ENCODE measurements at places on chromosomes 1 and 21. TPM values are rescaled to one million over a fixed set of nuclear protein-coding genes. Genes with fewer than 3 reads are reported as not detected.

- peaks cover 3% of the 10 kb centered on the region for H3K4me1 ChIP-seq
- H3K36me3 ChIP-seq, result no peaks in the 10 kb centered on the region
- no peak for DNase-seq
These were observed 62.8 kb downstream of the RHOU start for GRCh38 chr1:228798035-228798434.

Gene SYF2
- 85.0 TPM for total RNA-seq

DNA sequence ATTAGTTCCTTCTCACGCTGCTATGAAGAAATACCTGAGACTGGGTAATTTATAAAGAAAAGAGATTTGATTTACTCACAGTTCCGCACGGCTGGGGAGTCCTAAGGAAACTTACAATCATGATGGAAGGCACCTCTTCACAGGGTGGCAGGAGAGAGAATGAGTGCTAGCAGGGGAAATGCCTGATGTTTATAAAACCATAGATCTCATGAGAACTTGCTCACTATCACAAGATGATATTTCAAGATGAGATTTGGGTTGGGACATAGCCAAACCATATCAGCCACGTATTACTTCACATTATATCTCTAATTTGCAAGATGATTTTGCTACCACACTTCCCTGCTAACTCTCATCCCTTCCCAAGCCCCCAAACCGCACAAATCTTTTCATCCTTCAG lies 9.1 kb downstream of the MNDA start:
- no peak overlapping the region for H3K4me3 ChIP-seq
- H3K4me1 ChIP-seq, result no peaks in the 10 kb centered on the region
- no peaks in the 10 kb centered on the region for H3K36me3 ChIP-seq
- no peaks in the 10 kb centered on the region for H3K27me3 ChIP-seq
- H3K27ac ChIP-seq, result no peak overlapping the region
- no peak for DNase-seq

GRCh38 chr1:183277821-183278738 lies 92.0 kb downstream of the LAMC2 start:
- H3K4me1 ChIP-seq, result peaks cover 4% of the 10 kb centered on the region
- H3K27ac ChIP-seq, result no peak overlapping the region
- no peak overlapping the region for H3K4me3 ChIP-seq
- no peak for DNase-seq
- no peaks in the 10 kb centered on the region for H3K36me3 ChIP-seq

- peak; percentile 65 for DNase-seq
- peak overlapping the region; percentile 64 for H3K27ac ChIP-seq
- no peaks in the 10 kb centered on the region for H3K4me1 ChIP-seq
- no peaks in the 10 kb centered on the region for H3K36me3 ChIP-seq
- no peaks in the 10 kb centered on the region for H3K27me3 ChIP-seq
These were observed 987 bp upstream of the CDCP2 start for GRCh38 chr1:54153535-54154439.

DNA sequence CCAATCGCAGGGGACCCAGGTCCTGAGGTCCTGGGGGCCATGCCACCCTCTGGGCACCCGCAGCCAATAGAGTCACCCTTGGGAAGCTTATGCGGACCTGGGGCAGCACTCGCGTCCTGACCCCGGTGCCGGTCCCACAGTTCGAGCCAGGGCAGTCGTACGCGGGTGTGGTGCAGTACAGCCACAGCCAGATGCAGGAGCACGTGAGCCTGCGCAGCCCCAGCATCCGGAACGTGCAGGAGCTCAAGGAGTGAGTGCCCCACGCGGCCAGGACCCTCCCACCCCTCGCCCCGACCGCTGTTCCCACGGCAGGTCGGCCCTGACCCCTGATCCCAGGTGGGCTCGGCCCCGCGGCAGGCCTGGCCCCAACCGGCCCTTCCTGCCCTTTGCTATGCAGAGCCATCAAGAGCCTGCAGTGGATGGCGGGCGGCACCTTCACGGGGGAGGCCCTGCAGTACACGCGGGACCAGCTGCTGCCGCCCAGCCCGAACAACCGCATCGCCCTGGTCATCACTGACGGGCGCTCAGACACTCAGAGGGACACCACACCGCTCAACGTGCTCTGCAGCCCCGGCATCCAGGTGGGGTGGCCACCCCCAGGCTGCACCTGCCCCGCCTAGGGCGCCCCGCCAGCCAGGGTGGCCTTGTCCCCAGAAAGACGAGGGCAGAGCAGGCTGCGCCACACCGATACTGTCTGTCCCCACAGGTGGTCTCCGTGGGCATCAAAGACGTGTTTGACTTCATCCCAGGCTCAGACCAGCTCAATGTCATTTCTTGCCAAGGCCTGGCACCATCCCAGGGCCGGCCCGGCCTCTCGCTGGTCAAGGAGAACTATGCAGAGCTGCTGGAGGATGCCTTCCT lies 20.5 kb downstream of the COL6A1 start:
- H3K27me3 ChIP-seq, result no peaks in the 10 kb centered on the region
- no peaks in the 10 kb centered on the region for H3K36me3 ChIP-seq
- H3K4me3 ChIP-seq, result no peak overlapping the region
- peak; percentile 17 for DNase-seq
- no peak overlapping the region for H3K27ac ChIP-seq

Gene ORC1
- 0.33 TPM for total RNA-seq

- no peaks in the 10 kb centered on the region for H3K27me3 ChIP-seq
- H3K4me3 ChIP-seq, result no peak overlapping the region
- H3K4me1 ChIP-seq, result no peaks in the 10 kb centered on the region
- no peak overlapping the region for H3K27ac ChIP-seq
- H3K36me3 ChIP-seq, result no peaks in the 10 kb centered on the region
These were observed 6.7 kb downstream of the GON4L start for GRCh38 chr1:155850345-155850744.

DNA sequence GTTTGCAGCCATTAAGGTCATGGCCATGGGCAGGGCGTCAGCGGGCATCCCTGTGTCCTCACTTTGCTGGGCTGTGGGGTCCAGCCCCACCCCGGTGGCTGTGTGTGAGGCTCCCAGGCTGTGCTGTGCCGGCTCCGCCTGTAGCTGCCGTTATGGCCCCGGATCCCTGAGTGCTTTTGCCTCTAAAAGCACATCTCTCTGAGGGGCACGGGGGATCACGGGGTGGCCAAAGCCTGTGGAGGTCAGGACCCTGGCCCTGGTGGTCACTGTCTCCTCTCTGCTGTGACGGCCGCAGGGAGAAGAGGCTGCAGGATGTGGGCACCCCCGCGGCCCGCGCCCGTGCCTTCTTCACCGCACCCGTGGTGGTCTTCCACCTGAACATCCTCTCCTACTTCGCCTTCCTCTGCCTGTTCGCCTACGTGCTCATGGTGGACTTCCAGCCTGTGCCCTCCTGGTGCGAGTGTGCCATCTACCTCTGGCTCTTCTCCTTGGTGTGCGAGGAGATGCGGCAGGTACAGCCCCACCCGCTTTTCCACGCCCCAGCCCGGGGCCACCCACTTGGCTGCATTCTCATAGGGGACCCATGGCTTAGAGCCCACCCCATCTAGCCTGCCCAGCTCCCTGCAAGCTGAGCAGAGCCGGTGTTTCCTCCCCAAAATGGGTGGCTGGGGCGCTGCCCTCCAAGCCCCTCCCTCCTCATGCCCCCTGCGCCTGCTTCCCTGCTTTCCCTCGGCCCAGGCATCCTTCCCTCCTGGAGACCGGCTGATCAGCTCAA lies 48.2 kb downstream of the TRPM2 start:
- no peaks in the 10 kb centered on the region for H3K36me3 ChIP-seq
- no peak for DNase-seq
- no peak overlapping the region for H3K27ac ChIP-seq
- no peak overlapping the region for H3K4me3 ChIP-seq

- H3K36me3 ChIP-seq, result no peaks in the 10 kb centered on the region
- H3K27ac ChIP-seq, result peak overlapping the region; percentile 14
- H3K4me3 ChIP-seq, result no peak overlapping the region
- no peak for DNase-seq
- no peaks in the 10 kb centered on the region for H3K4me1 ChIP-seq
- H3K27me3 ChIP-seq, result no peaks in the 10 kb centered on the region
These were observed 37.8 kb downstream of the IER5 start for GRCh38 chr1:181126289-181126688.

DNA sequence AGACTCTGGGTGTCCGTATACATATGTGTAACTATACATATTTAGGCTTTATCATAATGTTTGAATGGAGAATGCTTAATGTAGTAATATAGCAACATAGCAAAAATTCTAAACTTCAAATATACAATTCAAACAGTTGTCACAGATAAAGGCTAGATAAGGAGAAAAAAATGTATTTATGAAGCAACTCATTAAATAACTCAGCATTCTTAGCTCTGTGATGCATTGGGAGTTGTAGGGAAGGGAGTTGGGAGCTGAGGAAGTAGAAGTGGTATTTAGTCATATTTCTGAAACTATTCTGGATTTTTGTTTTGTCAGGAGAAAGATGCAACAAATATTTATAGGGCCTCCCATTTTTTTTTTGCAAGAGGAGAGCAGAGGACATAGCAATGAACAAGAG lies 197.8 kb downstream of the PBX1 start:
- H3K36me3 ChIP-seq, result no peaks in the 10 kb centered on the region
- no peak overlapping the region for H3K4me3 ChIP-seq
- H3K4me1 ChIP-seq, result no peaks in the 10 kb centered on the region

Gene TRAF3IP3
- total RNA-seq, result 3.6 TPM

- H3K27ac ChIP-seq, result no peak overlapping the region
- H3K36me3 ChIP-seq, result no peaks in the 10 kb centered on the region
- DNase-seq, result no peak
- H3K4me1 ChIP-seq, result no peaks in the 10 kb centered on the region
- no peaks in the 10 kb centered on the region for H3K27me3 ChIP-seq
These were observed 691.3 kb upstream of the CXADR start for GRCh38 chr21:16821588-16821987.

- no peak overlapping the region for H3K4me3 ChIP-seq
- no peaks in the 10 kb centered on the region for H3K4me1 ChIP-seq
- no peaks in the 10 kb centered on the region for H3K27me3 ChIP-seq
- H3K36me3 ChIP-seq, result peaks cover 7% of the 10 kb centered on the region
- no peak overlapping the region for H3K27ac ChIP-seq
- DNase-seq, result no peak
These were observed 19.2 kb downstream of the ETV3 start for GRCh38 chr1:157119008-157119407.

DNA sequence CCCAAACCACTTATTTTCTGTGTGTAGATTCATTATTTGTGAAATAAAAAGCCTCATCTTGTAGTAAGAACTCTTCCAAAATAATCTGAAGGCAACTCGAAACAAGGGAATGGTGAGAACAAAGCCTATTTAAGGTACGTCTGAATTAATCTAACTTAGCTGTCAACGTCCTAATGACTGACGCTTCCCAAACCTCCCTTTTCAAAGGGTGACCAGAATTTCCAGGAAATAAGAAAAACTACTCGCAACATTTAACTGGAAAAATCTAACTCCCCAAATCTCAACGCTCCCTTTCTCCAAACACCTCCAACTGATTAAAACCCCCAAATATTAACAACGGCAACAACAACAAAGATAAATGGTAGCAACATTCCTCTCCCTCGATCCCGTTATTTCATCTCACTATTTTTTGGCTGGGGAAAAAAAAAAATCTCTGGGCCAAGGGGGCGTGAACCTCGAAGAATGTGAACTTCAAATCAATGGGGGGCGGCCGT lies 693 bp downstream of the SRSF10 start:
- H3K36me3 ChIP-seq, result no peaks in the 10 kb centered on the region
- H3K27me3 ChIP-seq, result no peaks in the 10 kb centered on the region
- no peaks in the 10 kb centered on the region for H3K4me1 ChIP-seq
- no peak for DNase-seq
- peak overlapping the region; percentile 84 for H3K4me3 ChIP-seq

Gene OR10K2
- total RNA-seq, result not detected

- no peak overlapping the region for H3K4me3 ChIP-seq
- H3K36me3 ChIP-seq, result no peaks in the 10 kb centered on the region
- DNase-seq, result no peak
- H3K4me1 ChIP-seq, result no peaks in the 10 kb centered on the region
- no peaks in the 10 kb centered on the region for H3K27me3 ChIP-seq
- H3K27ac ChIP-seq, result no peak overlapping the region
These were observed 22.1 kb upstream of the FAM20B start for GRCh38 chr1:179003512-179004066.

- no peaks in the 10 kb centered on the region for H3K27me3 ChIP-seq
- no peak for DNase-seq
- no peaks in the 10 kb centered on the region for H3K4me1 ChIP-seq
- H3K36me3 ChIP-seq, result peaks cover 8% of the 10 kb centered on the region
- no peak overlapping the region for H3K4me3 ChIP-seq
These were observed 93.3 kb downstream of the SDCCAG8 start for GRCh38 chr1:243349128-243349527.

GRCh38 chr1:214117780-214118179 lies 130.0 kb downstream of the PROX1 start:
- no peak for DNase-seq
- no peak overlapping the region for H3K4me3 ChIP-seq
- H3K4me1 ChIP-seq, result no peaks in the 10 kb centered on the region
- H3K27ac ChIP-seq, result no peak overlapping the region
- no peaks in the 10 kb centered on the region for H3K36me3 ChIP-seq

- no peaks in the 10 kb centered on the region for H3K36me3 ChIP-seq
- no peaks in the 10 kb centered on the region for H3K4me1 ChIP-seq
- H3K27ac ChIP-seq, result no peak overlapping the region
- H3K27me3 ChIP-seq, result no peaks in the 10 kb centered on the region
- H3K4me3 ChIP-seq, result no peak overlapping the region
These were observed 667.1 kb upstream of the PKN2 start for GRCh38 chr1:88016947-88017346.

DNA sequence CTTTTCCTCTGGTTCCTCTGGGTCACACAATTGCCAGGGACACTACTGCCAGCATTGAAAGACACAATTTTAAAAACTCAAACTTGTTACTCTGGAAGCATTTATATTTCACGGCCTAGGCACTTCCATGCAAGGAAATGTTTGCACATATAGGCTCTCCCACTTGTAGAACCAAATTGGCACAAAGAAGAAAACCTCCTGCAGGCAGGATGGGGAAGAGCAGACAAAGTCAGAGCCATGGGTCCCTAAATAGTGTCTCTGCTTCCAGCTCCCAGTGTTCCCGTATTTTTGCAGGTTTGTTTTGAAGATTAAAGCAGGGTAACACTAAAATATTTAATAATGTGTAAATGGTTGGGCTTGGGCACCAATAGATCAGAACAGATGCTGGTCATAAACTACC lies 19.0 kb upstream of the ADGRL2 start:
- H3K27ac ChIP-seq, result no peak overlapping the region
- no peak for DNase-seq
- no peaks in the 10 kb centered on the region for H3K4me1 ChIP-seq
- no peaks in the 10 kb centered on the region for H3K27me3 ChIP-seq
- no peak overlapping the region for H3K4me3 ChIP-seq

DNA sequence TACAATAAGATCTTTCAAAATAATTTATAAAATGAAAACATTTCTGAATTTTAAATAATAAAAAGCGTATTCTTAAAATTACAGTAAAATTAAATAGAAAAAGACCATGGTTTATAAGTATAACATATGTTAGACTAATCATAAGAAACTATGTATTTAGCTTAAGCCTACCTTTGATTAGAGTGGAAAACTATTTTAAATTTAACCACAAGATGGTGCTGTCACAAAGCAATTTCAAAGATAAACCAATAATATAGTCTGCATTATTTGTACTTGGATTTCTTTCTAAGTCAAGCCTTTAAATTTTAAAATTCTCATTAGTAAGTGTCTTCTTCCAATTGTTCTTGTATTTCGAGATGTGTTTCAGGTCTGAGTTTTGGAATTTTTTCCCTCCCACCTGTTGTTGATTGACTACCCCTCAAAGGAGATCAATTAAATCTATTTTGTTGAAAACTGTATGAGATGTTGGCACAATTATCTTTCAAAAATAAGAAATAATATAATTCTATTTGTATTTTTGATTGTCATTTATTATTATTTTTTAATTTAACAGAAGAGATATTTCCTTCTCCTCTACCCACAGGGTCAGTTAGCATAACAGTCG lies 459.8 kb downstream of the KCNT2 start:
- no peak overlapping the region for H3K27ac ChIP-seq
- H3K4me1 ChIP-seq, result no peaks in the 10 kb centered on the region
- no peaks in the 10 kb centered on the region for H3K27me3 ChIP-seq
- no peaks in the 10 kb centered on the region for H3K36me3 ChIP-seq
- DNase-seq, result no peak

Gene CYP4Z1
- total RNA-seq, result 26.5 TPM

Measured in breast epithelium (tissue), 4 donors.